ENCODE measurements at places on chromosomes 5 and 9.

DNA sequence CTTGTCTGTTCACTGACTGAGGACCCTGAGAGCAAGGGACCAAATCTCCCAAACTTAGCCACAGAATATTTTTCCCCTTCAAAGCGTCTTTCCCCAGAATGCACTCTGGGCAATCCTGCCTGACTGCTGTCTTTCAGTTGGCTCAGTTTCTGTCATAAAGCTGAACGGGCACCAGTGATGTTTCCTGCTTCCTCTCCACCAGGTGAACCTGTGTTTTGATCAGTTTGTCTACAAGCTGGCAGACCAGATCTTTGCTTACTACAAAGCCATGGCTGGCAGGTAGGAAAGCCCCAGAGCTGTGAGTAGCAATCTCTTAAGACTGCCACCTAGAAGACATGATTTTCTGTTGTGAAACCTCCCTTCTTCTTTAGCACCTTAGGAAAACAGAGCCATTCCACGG lies 61.8 kb downstream of the CYFIP2 start:
- no peak for DNase-seq

DNA sequence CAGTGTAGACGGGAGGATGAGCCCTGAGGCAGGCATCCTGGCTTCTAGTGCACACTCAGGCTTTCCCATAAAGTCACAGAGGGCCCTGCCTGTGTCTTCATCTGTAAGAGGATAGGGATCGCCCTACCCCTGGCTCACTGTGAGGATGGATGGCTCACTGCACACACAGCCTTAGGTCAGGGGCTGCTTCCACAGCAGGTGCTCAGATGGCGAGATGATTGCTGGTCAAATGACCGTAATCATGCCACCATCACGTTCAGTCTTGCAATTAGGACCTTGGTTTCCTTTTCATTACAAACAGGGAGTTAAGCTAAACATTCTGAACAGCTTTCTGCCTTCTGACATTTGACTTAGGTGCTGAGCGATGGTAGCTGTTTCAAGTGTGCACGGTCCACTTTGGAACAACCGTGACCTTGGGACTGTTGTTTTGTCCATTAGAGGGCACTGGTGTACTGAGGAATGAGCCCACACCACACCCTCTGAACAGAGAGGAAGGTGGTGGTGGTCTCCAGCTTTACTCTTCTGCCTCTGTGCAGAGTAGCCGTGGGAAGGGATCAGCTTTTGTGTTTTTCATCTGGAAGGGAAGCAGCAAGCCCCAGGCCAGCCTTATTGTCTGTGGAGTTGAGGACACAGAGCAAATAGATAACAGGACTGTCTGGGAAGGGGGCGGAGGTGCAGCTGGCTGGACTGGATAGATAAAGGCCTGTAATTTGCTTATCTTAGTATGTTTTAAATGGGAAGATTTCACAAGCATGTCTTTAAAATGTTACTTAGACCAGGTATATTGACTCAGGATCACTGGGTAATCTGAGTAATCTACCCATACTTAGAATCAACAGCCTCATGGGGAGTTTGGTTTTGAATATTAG lies 183.1 kb downstream of the TRIO start:
- DNase-seq: peak; percentile 94

GRCh38 chr9:108528231-108528630 lies 327.6 kb downstream of the ACTL7B start:
- DNase-seq: no peak

- DNase-seq: no peak
These were observed 203.7 kb downstream of the NXNL2 start for GRCh38 chr9:88738709-88739108.

DNA sequence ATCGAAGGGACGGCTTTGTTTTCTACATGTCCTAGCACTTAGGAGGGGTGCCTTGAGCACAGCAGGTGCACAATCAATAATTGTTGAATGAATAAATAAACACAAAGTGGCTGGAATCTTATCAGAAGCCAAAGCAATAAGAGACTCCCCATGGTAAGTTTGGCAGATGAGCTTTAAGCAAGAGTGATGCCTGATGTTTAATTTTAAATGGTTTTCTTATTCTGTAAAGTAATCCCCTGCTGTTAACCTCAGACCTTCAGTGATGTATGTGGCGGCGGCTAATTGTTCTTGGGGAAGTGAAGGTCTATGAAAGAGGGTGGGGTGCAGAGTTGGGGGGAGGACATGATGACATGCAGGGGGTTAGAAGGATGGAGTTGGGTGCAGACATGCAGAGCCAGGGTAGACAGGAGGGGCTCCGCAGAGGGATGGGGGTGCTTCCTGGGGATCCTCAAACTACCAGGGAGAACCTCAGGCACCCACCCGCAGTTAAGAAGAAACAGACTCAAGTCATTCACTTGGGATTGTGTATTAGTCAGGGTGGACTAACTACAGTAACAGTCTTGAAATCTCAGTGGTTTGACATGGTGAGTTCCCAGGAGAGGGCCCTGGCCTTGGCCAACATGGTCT lies 65.7 kb upstream of the SHB start:
- no peak for DNase-seq

DNA sequence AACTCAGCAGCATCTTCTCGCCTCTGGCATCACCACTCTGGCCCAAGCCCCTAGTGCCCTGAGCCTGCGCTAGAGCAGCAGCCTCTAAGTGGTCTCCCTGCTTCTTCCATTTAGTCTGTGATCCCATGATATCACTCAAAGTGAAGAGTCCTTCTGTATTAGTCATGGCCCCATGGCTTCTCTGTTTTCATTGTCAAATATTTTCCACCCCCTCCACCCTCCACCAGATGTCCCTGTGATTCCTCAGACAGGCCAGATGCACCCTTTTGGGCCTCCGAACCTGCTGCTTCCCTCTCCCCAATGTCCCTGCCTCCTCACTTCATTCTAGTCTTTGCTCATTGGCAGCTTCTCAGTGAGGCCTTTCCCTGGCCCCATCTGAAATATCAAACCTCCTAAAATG lies 299.2 kb downstream of the SPOCK1 start:
- no peak for DNase-seq

GRCh38 chr5:135076801-135077200 lies 42.8 kb upstream of the PITX1 start:
- DNase-seq: no peak

GRCh38 chr9:99118782-99119466 lies 14.0 kb downstream of the TGFBR1 start:
- DNase-seq: no peak

DNA sequence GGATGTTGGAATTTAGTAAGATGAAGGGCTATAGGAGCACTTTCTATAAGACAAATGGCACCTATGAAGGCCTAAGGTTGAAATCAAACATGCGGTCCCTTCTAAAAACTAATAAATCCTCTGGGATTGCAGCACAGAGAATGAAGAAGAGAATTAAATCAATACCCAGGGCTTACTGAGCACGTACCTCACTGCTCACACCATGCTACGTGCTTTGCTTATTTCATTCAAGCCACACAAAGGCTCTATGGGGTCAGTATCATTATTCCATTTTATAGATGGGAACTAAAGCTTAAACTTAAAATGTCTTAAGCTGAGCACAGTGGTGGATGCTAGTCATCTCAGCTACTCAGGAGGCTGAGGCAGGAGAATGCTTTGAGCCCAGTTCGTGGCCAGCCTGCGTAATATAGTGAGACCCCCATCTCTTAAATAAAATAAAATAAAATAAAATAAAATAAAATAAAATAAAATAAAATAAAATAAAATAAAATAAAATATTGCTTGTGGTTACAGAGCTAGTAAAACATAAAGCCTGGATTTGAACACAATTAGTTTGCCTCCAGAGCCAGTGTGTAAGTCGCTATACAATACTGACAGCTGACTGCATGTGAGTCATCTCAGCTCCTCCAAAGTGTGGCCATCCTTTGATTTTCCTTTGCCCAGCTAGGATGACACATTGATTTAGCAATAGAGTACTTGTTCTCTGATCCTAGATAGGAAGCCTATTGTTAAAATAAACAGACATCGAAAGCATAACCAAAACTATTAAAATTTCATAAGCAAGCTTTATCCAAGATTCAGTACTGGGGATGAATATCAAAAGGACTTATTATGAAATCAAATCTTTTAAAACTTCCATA lies 20.9 kb upstream of the DPYSL3 start:
- no peak for DNase-seq

GRCh38 chr5:164650427-164650826 lies 1145.0 kb downstream of the MAT2B start:
- DNase-seq: no peak

- no peak for DNase-seq
These were observed 67.4 kb upstream of the SPINK5 start for GRCh38 chr5:147996379-147996778.

GRCh38 chr5:158727771-158728311 lies 371.9 kb downstream of the EBF1 start:
- DNase-seq: no peak

DNA sequence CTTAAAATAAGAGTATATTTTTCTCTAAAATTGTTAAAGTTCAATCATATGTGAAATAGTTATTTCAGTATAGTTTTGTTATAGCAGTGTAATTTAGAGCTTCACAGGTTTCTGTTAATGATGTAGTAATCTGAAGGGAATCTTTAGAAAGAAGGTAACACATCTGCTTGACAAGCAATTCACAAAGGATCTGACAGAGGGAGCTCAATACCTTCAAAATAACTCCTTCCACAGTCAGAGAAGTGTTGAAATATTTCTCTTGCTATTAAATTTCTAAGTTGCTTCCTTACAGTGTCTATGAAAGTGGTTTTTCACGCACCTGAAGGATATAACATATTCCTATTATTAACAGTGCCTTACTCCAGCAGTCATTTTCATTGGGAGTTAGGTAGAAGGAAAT lies 44.9 kb downstream of the SLC25A51 start:
- peak; percentile 10 for DNase-seq

GRCh38 chr5:33235824-33236223 lies 204.9 kb upstream of the TARS1 start:
- no peak for DNase-seq

All from erythroblast (primary cell).